Left colon (tissue), 2 donors: ENCODE measurements at places on chromosomes 7 and 10.

DNA sequence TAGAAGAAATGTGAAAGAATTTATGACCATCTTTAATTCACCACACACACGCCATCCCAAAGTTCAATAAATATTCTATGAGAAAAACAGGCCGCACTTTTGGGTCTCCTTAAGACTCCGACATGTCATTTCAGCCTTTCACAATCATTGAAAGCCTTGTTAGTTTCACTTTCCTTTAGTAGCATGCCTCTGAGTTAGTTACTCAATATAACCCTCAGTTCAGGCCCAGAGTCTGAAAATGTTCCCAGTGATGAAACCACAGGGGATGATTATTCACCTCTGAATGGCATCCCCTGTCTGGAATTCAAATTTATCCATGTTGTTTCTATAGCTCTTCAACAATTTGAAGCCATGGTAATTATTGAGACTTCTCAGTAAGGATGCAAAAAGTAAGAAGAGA lies 278.1 kb upstream of the NRP1 start:
- no peak for DNase-seq

DNA sequence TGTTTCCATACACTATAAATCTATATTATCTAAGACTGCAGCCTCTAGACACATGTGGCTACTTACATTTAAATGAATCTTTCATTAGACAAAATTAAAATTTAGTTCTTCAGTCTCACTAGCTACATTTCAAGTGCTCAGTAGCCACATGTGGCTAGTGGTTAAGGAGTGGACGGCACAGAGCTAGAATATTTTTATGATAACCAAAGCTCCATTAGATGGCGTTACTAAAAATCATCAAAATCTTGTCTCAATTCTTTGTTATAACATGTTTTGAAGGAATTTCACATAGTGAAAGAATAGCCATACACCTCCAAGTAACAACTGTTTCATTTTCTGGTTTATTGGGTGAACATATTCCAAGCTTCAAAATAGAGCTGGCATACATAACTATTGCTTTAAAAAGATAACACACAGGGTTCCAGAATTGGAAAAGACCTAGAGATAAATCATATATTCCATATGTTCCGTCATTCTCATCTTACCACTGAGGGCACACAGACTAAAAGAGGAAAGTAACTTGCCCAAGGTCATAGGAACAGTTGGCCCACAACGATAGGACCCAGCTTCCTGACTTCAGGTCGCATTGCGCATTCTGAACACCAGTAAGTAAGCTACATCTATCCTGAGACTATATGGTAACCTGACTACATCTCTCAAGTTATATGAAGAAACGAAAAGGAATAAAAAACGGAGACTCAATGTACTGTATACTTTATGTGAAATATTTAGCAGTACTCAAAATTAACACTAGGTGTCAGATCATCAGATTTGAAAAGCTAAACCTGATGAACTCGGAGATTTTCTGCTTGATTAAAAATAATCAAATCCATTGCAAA lies 66.6 kb downstream of the CAV1 start:
- no peak for DNase-seq

DNA sequence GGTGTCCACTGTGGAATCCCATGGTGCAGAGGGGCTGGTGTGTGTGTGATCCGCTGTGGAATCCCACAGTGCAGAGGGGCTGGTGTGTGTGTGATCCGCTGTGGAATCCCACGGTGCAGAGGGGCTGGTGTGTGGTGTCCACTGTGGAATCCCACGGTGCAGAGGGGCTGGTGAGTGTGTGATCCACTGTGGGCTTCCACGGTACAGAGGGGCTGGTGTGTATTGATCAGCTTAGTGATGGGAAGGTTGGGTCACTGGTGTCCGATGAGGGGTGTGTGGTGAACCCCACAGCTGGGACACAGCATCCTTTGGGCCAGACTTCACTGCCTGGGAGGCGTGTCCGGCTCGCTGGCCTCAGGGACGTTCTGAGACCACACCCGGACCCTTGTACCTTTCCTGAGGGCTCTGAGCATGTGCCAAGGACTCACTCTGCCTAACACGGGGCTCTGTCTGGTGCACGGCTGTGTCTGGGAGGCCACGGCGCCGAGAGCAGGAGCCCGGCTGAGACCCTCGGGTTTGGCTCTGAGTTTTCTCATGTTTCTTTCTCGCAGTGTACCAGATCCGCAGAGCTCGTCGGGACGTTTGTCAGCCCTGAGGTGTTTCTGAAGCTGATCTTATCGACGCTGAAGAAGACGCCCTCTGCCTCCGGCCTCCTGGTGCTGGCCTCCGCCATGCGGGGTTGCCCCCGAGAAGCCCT lies 29.3 kb upstream of the PRKAR1B start:
- DNase-seq, result no peak

DNA sequence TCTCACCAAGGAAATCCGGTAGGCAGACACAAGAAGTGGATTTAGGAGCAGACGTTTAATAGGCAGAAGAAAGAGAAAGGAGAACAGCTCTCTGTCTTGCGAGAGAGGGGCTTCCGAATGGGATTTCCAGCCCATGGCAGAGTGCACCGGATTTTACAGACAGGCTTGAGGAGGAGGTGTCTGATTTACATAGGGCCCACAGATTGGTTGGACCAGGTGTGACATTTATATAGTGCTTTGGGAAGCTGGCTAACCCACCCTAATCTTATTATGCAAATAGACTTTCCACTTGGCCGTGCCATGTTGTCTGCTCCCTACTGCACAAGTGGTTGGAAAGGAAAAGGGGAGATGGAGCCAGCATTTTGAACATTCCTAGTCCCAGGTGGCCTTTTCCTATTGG lies 57.8 kb downstream of the ANKMY2 start:
- no peak for DNase-seq

DNA sequence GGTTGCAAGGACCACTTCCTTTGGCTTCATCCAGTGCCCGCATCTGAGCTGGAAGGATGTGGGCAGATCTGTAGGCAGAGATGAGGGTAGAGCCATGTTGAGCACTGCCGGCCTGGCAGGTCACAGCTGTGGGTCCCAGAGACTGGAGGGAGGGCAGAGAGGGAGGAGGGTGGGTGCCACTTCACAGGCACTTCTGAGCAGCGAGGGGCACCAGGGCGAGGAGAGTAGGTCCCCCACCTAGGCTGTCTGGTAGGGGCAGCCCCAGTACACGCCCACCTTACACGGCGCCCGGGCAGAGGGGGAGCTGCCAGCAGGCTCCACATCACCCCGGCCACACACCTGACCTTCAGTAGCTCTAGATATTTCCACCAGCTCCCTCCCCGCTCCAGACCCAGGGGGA lies 473.0 kb upstream of the FOXK1 start:
- DNase-seq, result no peak

DNA sequence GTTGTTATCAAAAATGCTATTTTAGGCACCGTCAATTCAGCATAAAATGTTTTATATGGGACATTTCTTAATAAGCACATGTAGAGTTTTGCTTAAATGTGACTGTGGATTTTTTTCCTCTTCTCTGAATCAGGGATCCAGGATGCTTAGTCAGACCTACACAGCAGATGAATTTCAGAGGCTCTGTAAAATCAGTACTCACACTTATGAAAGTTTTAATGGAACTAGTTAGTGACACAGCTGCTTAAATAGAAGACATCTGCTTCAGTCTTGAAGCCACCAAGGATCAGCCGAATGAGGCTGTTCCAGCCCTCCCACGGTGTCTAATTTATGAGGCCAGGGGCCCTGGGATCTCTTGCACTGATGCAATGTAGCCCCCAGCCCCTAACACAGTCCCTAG lies 136.0 kb downstream of the MYOF start:
- DNase-seq, result no peak

GRCh38 chr10:3636356-3637181 lies 148.4 kb downstream of the KLF6 start:
- no peak for DNase-seq

DNA sequence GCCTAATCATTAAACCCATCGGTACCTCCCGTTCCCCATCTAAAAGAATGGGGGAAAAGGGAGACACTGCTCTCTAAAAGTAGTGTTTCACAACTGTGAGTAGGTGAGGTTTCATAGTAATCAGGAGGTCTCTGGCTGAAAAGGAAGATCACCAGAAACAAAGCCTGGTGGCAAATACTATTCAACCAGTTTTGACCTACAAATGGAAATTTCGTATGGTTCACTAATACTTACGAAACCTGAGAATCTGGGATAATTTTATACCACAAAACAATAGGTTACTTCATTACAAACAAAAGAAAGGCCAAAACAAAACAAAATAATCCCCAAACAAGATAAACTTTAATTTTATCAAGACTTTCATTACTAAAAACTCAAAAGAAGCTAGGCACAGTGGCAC lies 28.4 kb upstream of the ANLN start:
- DNase-seq, result no peak

DNA sequence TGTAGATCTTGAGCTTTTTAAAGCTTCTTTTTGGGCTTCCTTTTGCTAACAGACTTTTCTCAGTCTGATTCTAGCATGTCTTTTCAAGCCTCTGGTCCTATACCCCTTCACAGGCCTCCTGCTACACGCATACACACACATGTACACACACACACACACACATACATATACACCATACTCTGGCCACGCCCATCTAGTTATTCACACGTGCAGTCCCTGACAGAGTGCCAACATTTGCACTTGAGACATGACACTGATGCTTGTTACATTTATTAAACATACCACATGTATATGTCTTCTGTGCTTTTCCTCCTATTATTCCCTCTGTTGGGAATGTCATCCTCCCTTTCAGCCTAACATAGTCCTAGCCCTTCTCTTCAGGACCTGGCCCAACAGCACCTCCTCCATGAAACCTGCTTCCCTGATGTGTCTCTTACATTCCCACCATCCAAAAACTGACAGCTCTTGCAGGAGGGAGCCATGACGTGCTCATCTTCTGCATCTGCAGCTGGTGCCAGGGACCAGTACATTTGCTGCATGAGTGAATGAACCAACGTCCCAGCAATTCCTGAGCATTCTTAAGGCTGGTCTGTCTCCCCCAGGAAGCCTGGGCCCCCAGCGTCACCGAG lies 222.1 kb downstream of the ARHGAP12 start:
- no peak for DNase-seq

DNA sequence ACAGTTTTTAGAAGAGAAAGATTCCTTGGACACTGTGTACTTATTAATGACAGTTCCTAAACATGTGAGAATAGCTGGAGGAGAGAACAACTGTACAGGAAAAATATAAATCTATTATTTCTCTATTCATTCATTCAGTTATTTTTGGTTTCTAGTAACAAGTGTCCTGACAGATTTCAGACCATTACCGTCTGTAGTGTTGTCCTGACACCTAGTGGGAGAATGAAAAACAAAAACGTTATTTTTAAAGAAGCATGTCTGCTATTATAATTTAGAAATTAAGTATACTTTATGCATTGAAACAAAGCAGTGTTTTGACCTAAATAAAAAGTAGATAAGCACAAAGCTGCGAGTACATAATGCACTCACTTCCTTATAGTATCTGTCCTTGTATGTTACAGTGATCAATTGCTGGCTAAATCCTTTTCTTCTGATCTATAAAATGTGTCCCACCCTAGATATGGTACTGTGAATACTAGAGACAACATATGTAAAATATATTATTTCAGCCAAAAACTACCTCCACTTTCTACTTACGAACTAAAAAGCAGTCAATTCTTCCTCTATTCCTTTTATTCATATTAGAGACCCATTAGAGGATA lies 575.6 kb downstream of the ARL4A start:
- no peak for DNase-seq

DNA sequence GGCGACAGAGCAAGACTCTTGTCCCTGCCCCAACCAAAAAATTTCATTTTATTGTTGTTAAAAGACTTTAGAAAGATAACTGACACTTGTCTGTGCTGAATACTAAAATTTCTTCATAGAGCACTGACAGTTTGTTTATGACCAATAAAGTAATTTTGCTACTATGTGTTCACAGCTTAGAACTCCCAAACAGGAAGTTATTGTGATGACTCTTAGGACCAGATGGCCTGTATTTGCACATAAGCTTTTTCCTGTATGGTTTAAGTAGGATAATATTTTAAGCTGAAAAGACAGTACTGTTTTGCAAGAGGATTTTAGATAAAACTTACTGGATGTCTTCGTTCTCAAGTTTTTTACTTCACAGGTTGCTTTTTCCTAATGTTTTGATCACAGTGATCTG lies 80.7 kb downstream of the MMRN2 start:
- DNase-seq, result no peak

DNA sequence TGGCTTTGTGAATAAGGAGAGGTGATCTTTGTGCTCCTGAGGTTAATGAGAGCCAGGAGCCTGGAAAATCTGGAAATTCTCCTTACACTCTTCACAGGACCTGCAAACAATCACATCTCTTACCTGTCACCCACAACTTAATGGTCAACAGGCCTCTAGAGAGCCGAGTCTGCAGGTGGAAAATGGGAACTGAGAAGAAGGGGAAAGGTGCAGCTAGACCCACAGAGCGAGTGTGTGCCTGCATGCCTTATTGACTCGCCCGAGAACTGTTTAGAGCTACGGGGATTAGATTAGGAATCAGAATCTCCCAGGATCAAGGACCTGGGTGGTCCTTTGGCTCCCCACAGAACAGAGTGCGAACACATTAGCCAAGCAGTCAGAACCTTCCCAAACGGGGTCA lies 329.6 kb downstream of the PTEN start:
- DNase-seq, result no peak

DNA sequence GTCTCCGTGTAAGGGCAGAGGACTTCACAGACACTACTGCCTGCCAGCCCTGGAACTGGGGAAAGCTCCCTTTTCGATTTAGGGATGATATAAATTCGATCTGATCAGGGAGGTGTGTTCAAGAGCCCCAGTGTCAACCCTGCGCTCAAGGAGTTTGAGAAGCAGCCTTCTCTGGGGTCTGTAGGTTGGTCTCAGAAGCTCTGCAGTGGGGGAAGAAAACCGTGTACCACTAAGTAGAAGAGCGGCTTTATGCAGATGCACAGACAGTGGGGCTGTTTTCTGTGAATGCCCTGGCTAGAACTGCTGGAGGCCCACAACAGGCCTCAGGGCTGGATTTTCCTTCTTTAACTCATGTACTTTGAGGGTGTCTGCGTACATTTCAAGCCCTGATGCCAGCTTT lies 6.3 kb upstream of the TBX20 start:
- DNase-seq, result no peak

GRCh38 chr7:117062300-117062699 lies 109.0 kb downstream of the ST7 start:
- no peak for DNase-seq

DNA sequence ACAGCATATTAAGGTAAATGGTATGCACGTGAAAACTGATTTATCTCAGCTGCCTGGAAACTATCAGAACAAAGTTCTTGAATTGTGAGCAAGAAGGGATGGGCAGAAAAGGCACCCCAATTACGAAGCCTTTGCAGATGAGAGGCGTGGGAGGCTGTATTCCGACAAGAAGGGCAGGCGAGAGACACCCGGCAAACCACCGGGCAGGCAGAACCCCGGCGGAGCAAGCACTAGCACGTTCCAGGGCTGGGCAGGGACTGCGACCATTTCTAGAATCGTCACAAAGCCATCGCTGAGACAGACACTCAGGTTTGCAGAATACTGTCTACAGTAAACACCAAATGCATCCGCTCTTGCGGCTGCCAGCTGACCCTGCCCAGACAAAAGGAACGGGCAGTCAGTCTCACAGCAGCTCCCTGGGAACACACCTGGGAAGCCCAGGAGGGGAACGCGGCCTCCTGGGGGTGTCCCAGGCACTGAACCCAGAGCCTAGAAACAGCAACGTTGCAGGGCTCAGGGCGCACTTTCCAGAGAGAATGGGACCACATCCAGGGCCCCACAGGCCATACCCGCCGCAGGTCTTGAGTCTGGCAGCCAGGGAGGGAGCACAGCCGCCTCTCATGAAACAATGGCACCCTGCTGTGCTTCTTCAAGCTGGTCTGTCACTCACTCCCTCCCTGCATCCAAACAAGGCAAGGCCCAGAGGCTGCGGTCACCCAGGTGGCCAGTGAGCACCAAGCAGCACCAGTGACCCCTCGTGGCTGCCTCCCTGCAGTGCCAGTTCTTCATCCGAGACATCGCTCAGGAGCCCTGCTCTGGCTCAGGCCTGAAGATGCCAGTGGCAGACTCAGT lies 261.9 kb downstream of the PTPRN2 start:
- no peak for DNase-seq
